ENCODE measurements at places on chromosomes 7 and 10. TPM values are rescaled to one million over a fixed set of nuclear protein-coding genes. Genes with fewer than 3 reads are reported as not detected.

The IGF2BP3 gene
- polyA plus RNA-seq: 61.6 TPM

The KCND2 gene
- polyA plus RNA-seq: 2.5 TPM

The DLX5 gene
- polyA plus RNA-seq: 0.58 TPM

The PALD1 gene
- polyA plus RNA-seq: 6.1 TPM

The KLF14 gene
- 0.18 TPM for polyA plus RNA-seq

The NKX1-2 gene
- 7.7 TPM for polyA plus RNA-seq

The COL26A1 gene
- 1.0 TPM for polyA plus RNA-seq

The CNTNAP2 gene
- polyA plus RNA-seq: 12.9 TPM

The ZFAND2A gene
- polyA plus RNA-seq: 20.2 TPM

The ADAM22 gene
- 5.9 TPM for polyA plus RNA-seq

The SH2D4B gene
- polyA plus RNA-seq: 0.01 TPM

The HOXA3 gene
- 19.1 TPM for polyA plus RNA-seq

The ETV1 gene
- 30.6 TPM for polyA plus RNA-seq

The ANKRD61 gene
- polyA plus RNA-seq: 2.4 TPM

The SUMF2 gene
- 215 TPM for polyA plus RNA-seq

The EMX2 gene
- not detected for polyA plus RNA-seq

The OR2A42 gene
- polyA plus RNA-seq: 0.34 TPM

The EPO gene
- 0.19 TPM for polyA plus RNA-seq

The PKD2L1 gene
- polyA plus RNA-seq: 0.48 TPM

The PPP1R9A gene
- polyA plus RNA-seq: 16.7 TPM

The CHST15 gene
- 9.4 TPM for polyA plus RNA-seq

The CDHR3 gene
- 36.0 TPM for polyA plus RNA-seq

The GBX1 gene
- 0.07 TPM for polyA plus RNA-seq

The GPER1 gene
- 1.1 TPM for polyA plus RNA-seq

The PLEKHS1 gene
- 62.4 TPM for polyA plus RNA-seq

The SPDYE18 gene
- polyA plus RNA-seq: 1.2 TPM

The LLCFC1 gene
- polyA plus RNA-seq: 6.6 TPM

The SEMA3C gene
- 70.6 TPM for polyA plus RNA-seq

The VGF gene
- 0.51 TPM for polyA plus RNA-seq

The DGKB gene
- 1.3 TPM for polyA plus RNA-seq

The COMTD1 gene
- 34.2 TPM for polyA plus RNA-seq

The OR2A12 gene
- polyA plus RNA-seq: 0.04 TPM

The CCDC201 gene
- not detected for polyA plus RNA-seq

The GCK gene
- polyA plus RNA-seq: 2.3 TPM

The TEX36 gene
- polyA plus RNA-seq: 0.07 TPM

The IFIT1B gene
- polyA plus RNA-seq: 0.34 TPM

The PCDH15 gene
- polyA plus RNA-seq: 0.64 TPM

The ACTA2 gene
- polyA plus RNA-seq: 641 TPM

The SPDYE2 gene
- polyA plus RNA-seq: 3.2 TPM

The MSMB gene
- 0.25 TPM for polyA plus RNA-seq

The DLX6 gene
- 0.04 TPM for polyA plus RNA-seq

The PCGF5 gene
- 57.9 TPM for polyA plus RNA-seq

The PDE6C gene
- polyA plus RNA-seq: 0.55 TPM

The MEOX2 gene
- polyA plus RNA-seq: 3.3 TPM

The OPN1SW gene
- polyA plus RNA-seq: 0.18 TPM

The CPA2 gene
- 28.4 TPM for polyA plus RNA-seq

The PODXL gene
- 26.9 TPM for polyA plus RNA-seq

The UNC5B gene
- polyA plus RNA-seq: 10.5 TPM

The PIP gene
- polyA plus RNA-seq: not detected

The ZPBP gene
- 0.06 TPM for polyA plus RNA-seq

The IGFBP1 gene
- polyA plus RNA-seq: 0.12 TPM

The GRK5 gene
- polyA plus RNA-seq: 38.8 TPM
